ENCODE measurements at places on chromosomes 11 and 22.

DNA sequence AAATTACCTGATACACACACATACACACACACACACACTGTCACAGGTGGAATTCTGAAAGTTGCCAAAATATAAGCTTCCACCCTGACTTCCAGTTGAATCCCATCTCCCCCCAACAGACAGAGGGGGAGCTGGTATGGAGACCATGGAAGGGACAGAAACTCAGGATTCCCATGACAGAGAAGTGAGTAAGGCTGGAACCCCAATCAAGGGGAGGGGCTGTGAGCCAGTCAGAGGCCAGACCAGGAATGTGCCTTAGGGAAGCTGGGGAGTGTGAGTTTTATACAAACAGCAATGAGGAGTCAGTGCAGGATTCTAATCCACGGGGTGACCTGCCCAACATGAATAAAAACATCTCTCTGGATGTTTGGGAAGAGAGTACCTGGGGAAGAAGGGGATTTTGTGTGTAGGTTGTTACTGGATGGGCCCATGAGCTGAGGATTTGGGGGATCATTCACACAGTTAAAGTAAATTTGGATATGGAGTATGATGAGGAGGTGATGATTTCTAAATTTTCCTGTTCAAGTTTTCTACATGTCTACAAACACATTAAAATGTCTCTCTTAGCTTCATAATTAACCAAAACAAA, 38.7 kb upstream of the TOP3B start:
- no peak for DNase-seq

GRCh38 chr11:68411501-68411991, 49.0 kb upstream of the PPP6R3 start:
- DNase-seq = no peak

GRCh38 chr11:17839450-17839849, 104.9 kb downstream of the KCNC1 start:
- peak; percentile 20 for DNase-seq

DNA sequence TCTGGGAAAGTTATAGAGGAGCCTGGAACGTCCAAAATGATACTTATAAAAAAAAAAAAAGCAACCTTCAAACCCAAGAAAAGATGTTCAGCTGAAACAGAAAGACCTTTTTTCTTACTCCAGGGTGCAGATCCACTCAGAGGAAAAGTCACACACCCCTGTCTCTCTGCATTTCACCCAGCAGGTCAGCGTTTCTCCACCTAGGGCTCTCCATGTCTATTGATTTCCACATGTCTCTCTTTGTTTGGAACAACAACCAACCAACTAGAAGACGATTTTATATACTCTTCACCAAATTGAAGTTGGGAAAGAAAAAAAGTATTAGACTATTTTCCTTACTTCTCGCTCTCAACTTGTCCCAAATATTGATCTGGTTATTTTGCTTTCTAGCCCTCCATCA, 42.2 kb upstream of the BLID start:
- no peak for DNase-seq

DNA sequence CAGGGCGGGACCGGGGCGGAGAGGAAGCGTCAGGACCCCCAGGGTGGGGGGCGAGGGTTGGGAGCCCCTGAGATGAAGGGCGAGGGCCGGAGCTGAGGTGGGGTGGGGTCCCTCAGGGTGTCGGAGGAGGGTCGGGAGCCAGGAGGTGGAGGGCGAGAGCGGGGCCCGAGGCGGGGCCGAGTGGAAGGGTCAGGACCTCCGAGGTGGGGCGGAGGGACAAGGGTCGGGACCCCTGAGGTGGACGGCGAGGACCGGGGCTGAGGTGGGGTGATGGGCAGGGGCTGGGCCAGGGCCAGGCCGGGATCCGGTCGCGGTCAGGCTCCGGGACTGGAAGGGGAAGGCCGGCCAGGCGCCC, 409 bp downstream of the SMC1B start:
- no peak for DNase-seq

DNA sequence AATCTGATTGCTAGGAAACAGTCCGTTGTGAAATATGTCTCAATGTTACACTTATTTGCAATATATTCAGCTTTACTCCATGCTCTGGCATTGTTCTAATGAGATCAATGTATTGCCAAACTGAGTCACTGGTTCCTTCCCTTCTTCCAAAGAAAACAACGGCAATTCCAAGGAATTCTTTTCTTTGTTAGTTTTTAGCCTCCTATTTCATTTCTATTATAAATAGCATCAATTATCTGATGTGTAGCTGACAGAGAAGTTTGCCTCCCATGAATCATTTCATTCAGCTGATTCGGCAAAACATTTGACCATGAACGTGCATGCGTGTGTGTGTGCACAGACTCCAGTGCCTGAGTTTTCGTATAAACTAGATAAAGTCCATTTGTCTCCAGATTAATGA, 346.8 kb downstream of the ETS1 start:
- DNase-seq = no peak

DNA sequence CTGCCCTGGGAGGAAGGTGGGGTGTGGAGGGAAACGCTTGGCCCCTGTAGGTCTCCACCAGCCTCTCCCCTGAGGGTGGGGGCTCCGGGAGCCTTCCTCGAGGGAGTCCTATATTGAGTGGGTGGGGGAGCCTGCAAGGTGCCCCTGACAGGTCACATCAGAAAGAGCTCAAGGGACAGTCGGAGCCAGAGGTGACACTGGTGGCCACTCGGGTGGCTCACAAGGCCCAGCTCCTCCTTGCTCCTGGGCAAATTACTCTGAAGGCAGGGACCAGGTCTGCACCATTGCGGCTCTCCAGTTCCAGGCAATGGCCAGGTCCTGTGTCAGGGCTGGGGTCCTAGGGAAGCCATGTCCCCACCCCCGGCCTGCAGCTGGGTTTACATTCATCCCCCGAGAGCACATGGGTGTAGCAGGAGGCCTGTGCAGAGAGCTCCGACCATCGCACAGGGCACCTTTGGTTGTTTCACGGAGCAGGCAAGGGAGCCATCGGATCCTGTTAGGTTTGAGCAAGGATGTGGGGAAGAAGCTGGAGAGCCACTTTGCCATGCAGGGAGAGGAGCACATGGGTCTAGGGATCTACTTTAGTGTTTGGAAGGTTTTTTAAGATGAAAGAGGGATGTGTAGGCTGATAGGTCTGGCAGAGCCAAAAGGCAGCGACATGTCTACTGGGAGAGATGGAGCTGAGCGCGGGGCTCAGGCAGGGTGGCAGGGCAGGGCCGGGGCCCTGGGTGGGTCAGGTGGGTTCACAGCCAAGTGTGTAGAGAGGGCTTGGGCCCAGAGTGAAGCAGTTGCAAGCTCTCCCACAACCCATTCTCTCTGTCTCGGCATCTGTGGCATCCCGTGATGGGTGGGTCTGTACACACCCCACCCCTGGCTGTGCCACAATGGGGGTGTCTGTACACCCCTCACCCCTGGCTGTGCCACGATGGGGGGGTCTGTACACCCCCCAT, 14.8 kb downstream of the CCND1 start:
- DNase-seq = peak; percentile 36

GRCh38 chr11:62172294-62172693, 17.7 kb upstream of the SCGB1D1 start:
- no peak for DNase-seq

- no peak for DNase-seq
Observed at GRCh38 chr22:30337461-30337778, 10.7 kb upstream of the TBC1D10A start.

DNA sequence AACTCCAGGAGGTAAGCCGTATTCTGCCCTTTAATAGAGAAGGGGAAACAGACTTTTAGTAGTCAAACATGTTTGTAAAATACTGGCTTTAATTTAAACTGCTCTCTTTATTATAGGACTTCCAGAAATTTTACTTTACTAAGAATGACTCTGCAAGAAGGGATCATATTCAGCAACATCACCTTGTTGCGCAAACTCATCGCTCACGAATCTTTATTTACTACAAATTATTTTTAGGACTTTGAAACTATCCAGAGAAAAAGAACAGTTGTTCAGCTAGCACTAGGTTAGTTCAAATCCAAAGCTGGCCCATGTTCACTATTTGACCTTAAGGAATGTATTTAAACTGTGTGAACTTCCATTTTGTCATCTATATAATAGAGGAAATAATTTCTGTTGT, 498.3 kb upstream of the TENM4 start:
- no peak for DNase-seq

GRCh38 chr22:23205339-23206049, 25.2 kb downstream of the BCR start:
- no peak for DNase-seq

DNA sequence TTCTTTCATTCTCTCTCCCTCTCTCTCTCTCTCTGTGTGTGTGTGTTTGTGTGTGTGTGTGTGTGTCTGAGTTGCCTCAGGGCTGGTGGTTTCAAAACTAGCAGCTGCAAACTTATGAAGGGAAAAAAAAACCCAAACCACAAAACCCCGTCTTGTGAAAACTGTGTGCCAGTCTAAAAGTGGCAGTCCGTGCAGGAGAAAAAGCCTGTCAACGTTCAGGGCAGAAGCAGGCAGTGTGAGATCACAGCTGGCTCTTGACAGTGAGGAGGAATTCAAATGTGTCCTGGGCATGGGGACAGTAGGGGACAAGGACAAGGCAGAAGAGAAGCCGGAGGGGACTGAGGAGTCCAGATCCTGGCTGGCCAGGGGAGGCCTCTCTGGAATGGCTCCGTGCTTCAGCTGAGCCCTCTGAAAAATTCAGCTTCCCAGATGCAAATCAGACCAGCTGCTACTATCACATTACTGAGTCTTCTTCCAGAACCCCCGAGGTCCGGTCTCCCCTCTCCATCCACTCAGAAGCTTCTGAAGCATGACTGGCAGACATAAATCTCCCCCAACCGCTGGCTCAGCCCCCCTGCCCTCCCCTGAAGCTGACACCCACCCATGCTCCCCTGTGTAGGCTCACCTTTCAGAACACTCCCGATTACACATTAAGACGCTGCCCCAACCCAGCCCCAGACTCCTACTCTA, 31.9 kb downstream of the FLI1 start:
- no peak for DNase-seq

DNA sequence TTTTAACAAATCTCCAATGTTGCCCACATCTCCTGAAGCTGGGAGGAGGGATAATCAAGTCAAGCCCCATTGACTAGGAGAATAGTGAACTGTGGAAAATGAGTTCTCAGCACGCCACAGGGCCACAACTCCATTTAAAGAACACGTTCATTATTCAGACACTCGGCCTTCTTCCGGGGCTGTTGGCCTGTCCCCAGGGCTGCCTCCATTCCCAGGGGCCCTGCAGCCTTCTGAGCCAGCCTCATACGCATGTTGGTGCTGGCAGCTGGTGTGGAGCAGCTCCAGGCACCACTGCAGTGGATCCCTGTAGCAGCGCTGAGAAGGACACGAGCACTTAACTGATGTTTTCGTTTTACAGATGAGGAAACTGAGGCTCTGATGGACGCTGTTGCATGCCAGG, 87.5 kb upstream of the RCN1 start:
- no peak for DNase-seq

DNA sequence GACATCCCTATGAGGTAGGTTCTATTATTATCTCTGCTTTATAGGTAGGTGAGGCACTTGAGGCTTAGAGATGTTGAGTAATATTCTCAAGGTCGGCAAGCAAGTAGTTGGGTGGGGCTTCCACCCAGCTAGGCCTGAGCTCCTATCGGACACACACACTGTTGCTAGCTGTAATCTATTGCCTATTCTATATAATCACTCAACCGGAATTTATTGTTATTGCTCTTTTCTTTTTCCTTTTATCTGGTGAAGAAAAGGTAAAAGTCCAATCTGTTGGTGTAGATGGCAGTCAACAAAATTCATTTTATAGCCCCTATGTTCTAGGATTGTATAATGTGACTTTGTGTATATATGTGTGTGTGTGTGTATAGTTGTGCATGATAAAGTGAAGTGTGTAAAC, 3.4 kb downstream of the OR9Q2 start:
- DNase-seq = no peak

DNA sequence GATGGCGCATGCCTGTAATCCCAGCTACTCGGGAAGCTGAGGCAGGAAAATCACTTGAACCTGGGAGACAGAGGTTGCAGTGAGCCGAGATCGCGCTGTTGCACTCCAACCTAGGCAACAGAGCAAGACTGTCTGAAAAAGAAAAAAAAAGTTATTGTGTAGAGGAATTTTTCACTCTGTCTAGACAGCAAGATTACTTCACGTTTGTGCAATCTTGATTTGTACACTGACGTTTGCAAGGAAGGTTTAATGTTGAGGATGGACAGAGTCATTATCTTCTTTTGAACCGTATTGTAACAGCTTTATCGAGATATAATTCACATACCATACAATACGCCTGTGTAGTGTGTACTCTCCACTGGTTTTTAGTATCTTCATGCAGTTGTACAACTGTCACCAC, 3.7 kb downstream of the CTTN start:
- no peak for DNase-seq

DNA sequence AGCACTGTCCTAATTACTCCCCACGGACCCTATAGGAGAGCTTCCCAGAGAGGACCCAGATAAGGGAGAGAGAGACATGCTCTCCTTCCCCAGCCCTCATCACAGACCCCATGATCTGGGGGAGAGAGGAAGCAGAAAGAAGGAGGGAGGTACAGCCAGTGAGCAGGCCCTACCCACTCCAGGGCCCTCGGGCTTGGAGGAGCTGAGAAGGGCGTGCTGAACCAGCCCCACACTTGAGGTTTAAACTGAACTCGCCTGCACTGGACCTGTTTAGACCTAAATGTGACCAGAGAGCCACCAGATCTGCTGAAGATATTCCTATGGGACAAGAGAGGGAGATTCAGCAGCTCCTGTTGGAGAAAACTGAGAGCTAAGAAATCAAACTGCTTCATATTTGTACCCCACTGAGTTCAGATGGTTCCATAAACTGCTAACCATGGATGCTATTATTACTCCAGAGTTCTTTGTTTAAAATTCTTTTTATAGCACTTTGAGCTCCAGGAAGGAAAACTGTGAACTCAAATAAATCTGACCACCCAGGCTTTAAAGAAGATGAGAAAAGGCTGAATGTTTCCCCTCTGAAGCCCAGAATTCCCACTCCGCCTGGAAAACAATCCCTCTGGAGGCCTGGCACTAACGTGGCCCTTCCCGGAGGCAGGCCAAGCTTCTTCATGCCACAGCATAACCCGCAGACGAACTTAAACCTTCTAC, 67.2 kb downstream of the EFCAB6 start:
- no peak for DNase-seq

DNA sequence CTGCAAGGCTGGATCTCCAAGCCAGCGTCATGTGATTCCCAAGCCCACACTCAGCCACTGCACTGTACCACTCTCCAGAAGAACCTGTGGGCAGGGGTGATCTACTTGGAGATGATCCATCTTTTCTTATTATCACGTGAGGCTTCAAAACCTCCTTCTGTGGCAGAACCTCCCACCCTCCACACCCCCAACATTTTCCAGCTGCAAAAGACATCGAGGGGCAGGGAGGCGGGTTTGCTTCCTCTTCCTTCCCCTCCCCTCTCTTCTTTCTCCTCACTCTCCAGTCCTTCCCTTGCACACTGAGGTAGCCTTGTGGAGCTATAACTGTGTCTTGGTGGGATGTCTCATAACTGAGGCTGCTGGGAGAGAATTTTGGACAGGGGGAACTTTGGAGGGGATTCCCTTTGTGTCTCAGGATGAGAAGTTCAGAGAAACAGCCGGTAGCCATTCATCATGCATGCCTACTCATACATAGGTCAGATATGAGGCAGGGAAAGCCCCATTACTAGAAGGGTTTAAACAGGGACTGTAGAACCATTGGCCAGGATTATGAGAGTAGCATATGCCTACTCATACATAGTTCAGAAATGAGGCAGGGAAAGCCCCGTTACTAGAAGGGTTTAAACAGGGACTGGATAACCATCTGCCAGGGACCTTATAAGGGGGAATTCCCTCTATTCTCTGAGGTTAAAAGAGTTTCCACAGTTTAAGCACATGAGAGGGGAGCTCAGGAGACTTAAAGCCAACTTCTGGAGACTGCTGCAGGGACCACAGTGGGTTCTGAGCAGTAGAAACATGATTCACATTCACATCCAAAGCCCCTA, 420.7 kb upstream of the CADM1 start:
- DNase-seq = no peak
